ENCODE measurements at places on chromosomes 4 and X.

DNA sequence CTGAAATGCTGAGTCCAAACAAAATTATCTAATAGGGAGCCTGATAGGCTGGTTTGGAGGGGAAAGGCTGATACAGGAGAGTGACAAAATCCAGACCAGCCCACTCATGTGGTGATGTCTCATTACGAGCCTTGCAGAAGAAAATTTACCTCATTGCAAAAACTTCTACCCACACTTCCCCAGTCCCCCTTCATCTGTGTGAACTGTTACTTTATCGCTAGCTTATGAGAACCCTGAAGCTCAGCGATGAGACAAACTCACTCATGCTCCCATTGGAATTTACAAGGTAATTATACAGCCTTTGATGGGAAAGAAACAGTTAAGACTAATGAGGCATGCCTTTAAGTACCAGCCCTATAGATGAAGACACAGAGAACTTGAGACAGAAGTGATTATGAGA is 76.1 kb downstream of the ARHGAP6 start:
- no peak for DNase-seq

DNA sequence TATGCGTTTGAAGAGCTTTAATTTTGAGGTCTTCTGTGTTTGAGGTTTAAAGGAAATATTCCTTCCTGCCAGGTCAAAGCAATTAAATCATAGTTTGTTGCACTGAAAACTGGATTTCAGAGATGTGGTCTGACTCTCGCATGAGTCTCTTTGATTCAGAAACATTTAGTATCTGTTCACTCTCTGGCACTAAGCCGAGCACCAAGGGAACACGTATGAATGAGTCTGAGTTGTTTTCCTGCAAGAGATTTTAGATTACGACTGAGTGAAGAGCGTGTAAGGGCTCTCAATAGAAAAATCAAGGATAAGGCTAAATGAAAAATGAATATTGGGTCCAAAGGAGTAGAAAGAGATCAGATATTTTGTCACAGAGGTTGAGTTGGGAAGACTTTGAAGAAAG is 875.4 kb upstream of the PRKX start:
- DNase-seq: no peak

GRCh38 chr4:7799736-7800135 is 139.9 kb downstream of the AFAP1 start:
- DNase-seq: no peak

DNA sequence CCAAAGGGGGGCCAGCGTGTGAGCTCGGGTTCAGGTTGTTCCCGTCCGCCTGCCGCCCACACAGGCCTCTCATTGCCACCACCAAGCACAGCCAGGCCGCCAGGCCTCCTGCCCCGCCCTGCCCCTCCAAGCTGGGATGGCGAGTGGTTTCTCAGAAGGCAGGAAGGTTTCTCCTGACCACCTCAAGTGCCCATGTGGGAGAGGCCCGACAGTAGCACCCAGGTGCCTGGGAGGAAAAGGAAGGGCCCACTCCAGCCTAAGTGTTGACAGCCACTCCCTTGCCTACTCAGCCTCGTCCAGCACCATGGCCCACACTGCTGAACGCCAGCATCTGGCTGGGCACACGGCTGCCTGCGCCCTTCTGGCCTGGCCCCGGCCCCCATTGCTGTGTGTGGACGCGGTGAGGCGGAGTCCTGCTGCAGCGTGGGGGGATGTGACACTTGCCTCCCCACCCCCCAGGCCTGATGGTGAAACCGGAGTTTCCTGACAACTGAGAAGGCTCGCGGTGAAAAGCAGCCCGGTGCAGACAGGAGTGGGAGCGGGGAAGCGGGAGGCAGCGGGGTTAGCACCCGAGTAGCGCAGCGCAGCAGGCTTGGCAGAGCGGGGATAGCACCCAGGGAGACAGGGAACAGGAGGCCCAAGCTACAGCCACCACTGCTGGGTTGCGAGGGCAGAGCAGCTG is 19.2 kb downstream of the FLNA start:
- DNase-seq: no peak

DNA sequence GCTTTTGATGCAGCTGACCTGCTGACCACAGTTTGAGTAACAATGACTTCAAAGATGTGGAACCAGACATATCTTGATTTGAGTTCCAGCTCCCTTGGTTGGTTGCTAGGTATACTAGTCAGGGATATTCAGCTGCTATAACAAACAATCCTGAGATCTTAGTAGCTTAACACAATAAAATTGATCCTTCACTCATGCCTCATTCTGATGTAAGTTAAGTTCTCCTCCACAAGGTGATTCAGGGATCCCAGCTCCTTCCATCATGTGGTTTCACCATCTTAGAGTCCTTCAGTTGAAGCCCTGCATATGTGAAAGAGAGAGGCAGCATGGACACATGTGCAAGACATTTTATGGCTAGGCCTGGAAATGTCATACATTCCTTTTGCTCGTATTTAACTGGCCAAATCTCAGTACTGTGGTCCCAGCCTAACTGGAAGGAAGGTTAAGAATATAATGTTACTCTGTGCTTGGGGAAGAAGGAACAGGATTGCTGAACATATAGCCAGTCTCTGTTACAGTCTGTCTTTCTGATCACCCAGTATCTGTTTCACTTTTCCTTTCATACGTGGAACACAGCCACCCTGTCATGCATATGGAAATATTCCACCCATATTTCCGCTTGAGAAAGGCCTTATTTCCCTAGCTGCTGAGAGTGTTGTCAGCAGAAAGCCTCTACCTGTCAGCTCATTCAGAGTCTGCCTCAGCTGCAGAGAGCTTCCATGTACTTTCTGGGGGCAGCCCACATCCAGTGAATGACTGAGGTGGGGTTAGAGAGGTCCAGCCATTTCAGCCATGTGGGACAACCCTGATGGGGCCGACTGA is 7.1 kb downstream of the SMIM9 start:
- DNase-seq: peak; percentile 26

- DNase-seq: no peak
Measured at GRCh38 chrX:7190157-7190556, 42.2 kb upstream of the PUDP start.

GRCh38 chrX:18031726-18032375 is 170.8 kb upstream of the RAI2 start:
- DNase-seq: no peak

- DNase-seq: no peak
Measured at GRCh38 chrX:95383778-95384177, 1300.9 kb upstream of the DIAPH2 start.

DNA sequence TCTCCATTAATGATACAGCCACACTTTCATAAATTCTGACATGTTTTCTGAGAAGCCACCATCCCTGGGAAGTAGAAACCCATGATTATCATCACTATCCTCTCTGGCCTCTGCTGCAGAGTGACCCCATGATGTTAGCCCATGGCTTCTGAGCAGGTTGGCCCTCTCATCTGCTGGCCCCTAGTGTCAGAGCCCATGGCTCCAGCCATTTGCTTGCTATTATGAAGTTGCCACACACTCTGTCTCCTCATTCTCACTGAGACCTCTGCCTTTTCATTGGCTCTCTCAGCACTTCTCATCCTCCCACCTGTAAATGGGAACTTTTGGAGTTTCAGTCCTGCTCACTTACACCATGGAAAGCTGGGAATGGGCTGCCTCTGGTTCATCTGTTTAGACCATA is 192.7 kb downstream of the GASK1B start:
- DNase-seq: no peak

DNA sequence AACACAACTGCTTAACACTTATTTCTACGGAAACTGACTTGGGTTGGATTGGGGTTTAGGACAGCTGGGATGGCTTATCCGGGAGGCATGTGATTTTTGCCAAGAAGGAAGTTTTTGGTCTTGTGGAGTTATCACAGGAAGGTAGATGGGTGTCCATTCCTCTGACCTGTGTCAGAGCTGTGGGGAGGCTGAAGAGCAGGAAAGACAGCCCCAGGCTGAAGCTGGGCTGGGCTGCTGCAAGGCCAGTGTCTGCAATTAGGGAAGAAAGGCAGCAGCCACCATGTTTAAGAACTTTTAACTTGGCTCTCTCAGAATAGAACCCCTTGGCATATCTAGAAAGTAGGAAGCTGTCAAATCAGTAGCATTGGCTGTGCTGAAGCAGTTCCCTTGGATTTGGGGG is 42.3 kb downstream of the CCNG2 start:
- no peak for DNase-seq

- DNase-seq: no peak
Measured at GRCh38 chrX:9315086-9315485, 149.8 kb upstream of the TBL1X start.

- no peak for DNase-seq
Measured at GRCh38 chr4:110627977-110628662, 5.2 kb upstream of the PITX2 start.

DNA sequence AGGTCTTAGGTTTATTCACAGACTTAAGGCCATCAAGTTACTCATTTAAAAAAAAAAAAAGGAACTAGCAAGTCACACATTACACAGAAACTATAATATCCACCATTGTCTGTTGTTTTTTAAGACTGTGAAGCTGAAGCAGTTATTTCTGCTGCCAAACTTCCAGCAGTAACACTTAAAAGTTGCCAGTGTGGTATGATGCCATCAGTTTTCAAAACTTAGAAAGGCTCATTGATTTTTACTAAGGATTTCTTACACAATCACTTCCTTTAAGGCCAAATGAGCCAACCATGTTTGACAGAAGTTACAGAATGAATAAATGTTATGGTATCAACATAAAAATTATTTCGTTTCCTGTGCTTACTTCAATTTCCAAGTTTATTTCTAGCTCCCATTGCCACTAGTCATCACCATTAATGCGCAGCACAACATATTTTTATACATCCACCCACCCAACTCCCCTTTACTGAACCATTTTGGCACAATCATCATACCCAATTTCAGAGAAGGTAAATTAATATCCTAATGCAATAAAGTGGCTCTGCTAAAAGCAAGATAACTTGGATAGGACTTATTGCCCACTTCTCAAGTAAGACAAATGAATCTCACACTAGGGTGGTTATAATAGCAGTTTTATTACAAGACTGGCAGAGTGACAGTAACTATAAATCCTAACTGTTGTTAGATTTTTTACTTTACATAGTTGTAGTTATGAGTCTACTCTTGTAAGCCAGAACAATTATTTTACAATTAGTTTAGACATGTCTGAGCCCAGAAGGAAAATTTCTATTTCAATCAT is 13.1 kb downstream of the PDGFC start:
- no peak for DNase-seq

DNA sequence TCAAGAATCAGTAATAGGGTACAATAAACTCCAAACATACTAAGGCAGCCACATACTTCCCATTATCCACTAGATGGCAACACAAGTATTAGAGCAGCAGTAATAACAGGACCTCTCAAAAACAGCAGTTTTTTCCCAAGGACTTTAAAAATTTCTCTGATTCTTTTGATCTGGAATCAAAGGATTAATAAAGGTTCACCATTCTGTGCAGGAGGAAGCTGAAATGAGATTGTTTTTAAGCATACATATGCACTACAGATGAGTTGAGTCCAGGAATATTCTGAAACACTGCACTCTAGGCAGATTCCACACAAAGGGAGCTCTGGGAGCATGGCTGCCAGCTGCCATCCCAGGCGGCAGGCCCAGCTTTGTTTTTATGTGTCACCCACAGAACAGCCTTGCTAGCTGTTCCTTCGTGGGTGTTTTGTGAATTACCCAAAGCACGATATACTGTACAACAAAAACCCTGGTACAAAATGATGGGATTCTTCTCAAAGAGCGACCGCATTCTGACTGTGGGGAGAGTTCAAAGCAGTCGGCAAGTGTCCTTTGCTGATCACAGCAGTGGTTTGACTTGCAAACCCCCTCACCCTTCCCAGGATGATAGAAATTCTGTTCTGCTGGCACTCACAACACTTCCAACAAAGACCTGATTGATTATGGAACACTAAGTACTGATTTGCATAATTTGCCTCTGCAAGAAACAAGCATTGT is 61.0 kb downstream of the STX18 start:
- no peak for DNase-seq

DNA sequence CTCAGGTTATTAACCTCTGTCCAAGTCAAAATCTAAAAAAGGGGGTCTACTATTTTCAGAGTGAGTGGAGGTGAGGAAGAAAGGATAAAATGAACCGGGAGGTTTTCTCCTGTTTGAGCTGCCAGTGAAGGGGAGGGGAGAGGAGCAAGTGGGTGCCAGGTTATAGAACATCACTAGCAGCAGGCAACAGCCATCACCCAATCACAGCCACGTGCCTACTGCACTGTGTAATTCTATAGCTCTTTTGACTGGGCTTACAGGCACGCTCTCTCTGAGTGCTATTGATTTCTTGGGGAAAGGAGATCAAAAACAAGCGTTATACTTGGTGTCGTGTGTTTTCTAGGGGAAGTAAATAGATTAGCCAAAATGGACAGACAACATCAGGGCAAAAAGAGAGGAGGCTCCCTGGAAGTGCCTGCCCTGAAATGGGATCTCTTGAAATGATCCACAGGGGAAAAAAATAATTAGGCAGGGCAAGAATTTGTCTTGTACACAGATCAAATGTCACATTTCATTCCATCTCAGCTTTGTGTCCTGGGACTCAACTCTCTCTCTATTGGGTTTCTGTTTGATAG is 300.5 kb upstream of the LCORL start:
- DNase-seq: no peak

DNA sequence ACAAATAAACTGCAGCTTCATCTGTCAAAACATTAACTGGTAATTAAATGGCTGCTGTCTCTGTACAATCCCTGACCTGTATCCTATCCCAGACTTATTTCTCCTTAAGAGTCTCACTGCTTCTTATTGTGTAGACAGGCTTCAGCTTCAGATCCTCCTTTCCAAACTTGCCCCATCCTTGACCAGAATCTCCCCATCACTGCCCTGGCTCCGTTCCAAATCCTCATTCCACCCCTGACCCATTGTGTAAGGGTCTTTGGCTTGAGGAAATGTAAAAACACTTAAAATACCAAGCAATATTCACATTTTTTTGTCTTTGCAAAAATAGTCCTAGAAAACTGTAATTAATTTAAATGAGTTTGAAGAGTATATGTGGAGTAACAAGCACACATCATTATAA is 152.6 kb upstream of the VEGFC start:
- no peak for DNase-seq

GRCh38 chr4:110424144-110424543 is 51.8 kb upstream of the ENPEP start:
- DNase-seq: no peak

- DNase-seq: no peak
Measured at GRCh38 chrX:147680251-147680650, 231.5 kb upstream of the FMR1 start.

- no peak for DNase-seq
Measured at GRCh38 chr4:168449719-168450452, 30.4 kb downstream of the DDX60L start.

- no peak for DNase-seq
Measured at GRCh38 chr4:7650606-7651385, 216.1 kb upstream of the PSAPL1 start.

GRCh38 chrX:9335251-9335650 is 129.6 kb upstream of the TBL1X start:
- no peak for DNase-seq

GRCh38 chrX:28979877-28980276 is 392.6 kb downstream of the IL1RAPL1 start:
- no peak for DNase-seq

GRCh38 chr4:151768835-151769234 is 8.0 kb upstream of the GATB start:
- DNase-seq: no peak

- DNase-seq: no peak
Measured at GRCh38 chr4:98314791-98315565, 53.8 kb downstream of the RAP1GDS1 start.

Data from naive B cell (primary cell).